CD4-positive, alpha-beta T cell treated with Interferon alpha-2 for 1 hour (primary cell): ENCODE measurements at places on chromosomes 5 and 9.

- no peak for DNase-seq
These were observed 104.6 kb downstream of the MSX2 start for GRCh38 chr5:174828804-174829510.

DNA sequence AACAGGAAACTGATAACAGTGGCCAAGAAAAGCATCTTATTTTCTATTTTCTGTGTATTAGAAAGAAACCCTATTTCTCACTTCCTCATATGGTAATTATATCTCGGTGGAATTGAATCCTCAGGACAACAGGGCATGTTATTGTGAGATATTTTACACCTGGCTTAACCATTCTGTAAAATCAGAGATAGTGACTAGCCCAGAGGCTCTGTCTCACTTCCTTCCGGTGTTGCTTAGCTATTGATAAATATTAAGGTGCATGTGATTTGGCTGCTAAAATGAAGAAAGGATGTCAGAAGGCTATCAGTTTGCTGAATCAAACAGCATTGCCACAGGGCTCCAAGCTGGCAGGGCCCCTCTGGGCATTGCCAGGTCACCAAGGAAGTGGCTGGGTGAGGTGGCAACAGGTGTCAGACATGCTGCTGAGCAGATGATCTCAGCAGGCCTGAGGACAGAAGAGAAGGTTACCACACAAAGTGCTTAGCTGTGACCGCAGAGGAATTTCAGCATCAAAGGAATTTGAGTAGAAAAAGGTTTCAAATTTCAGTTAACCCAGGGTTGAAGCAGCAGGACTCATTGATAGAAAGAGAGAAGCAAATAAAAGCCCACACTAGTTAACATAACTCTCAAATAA is 330.7 kb downstream of the PDE4D start:
- peak; percentile 5 for DNase-seq

DNA sequence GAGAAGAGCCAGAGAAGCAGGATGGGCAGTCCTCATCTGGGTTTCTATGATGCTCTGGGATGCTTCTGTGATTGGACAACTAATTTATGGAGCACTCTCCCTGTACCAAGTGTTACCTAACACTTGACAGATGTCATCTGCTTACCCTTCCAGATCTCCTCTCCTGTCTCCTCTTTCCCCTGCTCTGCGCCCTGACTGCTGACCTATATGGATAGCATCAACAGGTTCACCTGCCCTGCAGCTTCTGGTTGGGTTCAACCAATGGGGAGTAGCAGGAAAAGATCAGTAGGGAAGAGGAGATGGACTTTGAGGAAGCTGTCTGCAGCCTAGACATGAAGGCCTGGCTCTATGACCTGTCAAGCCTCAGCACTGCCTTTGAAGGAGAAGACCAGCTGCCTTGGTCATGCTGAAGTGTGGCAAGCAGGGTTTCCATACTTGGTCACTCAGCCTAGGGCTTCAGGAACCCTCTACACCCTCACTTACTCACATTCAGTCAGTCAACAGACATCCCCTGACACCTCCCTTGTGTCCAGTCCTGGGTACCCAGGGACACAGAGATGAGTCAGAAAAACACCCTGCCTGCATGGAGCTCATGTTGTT is 11.3 kb upstream of the P4HA2 start:
- no peak for DNase-seq

DNA sequence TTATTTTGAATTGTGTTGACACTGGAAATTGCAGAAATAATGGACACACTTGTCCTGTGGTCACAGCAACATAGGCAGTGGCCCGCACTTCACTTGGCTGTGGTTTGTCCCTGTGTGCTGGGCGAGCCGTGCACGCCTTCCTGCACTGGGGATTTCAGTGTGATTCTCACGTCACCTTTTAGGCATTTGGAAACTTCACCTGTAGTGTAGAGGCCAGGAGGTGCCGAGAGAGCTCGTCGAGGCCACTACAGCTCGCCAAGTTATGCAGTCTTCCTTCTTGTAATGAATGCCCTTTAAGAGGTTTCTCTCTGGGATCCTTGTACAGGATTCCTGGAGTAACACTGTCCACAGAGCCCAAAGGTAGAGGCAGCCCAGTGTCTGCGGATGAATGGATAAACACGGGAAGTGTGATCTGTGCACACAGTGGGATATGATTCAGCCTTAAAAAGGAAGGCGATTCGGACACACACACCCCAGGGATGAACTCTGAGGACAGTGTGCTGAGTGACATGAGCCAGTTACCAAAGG is 14.7 kb downstream of the TRAF2 start:
- DNase-seq: no peak

- DNase-seq: no peak
These were observed 103.3 kb upstream of the HMHB1 start for GRCh38 chr5:143708672-143709071.

- no peak for DNase-seq
These were observed 23.6 kb downstream of the RNF145 start for GRCh38 chr5:159185773-159186172.

DNA sequence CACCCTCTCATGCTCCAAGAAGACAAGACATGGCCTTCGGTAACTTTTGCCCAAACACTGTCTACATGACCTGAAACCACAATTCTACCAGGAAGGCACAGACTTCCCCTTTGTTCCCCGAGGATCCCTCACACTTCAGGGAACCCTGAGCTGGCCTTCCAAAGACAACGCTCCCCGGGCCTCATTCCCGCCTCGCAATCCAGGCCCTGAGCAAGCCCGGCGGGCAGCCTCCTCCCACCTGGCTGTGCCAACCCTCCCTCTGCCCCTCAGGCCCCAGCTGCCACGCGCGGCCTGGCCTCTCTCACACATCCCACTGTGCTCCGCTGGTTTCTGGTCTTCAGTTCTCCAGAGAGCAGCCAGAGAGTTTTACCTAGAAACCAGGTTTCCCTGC is 7.3 kb downstream of the QSOX2 start:
- DNase-seq: no peak

- no peak for DNase-seq
These were observed 127.7 kb upstream of the PRLR start for GRCh38 chr5:35357973-35358372.

DNA sequence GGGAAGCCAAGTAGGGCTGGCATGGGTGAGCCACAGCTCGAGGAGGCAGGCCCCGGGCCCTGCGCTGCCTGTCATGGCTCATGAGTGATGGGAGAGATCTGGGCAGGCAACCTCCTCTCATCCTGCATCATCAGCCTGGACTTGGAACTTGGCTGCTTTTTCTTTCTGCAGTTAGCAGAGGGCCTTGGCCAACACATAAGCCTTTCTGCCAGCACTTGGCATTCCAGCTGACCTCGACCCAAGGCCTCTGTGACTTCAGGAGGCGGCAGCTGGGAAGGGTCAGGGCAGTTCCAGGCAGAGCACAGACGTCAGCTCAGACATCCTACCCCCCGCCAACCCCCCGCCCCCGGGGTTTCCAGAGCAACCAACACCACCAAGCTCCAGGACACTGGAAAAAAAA is 7.6 kb downstream of the S1PR3 start:
- DNase-seq: no peak

- DNase-seq: no peak
These were observed 54.8 kb upstream of the ANGPTL2 start for GRCh38 chr9:127177231-127177630.

DNA sequence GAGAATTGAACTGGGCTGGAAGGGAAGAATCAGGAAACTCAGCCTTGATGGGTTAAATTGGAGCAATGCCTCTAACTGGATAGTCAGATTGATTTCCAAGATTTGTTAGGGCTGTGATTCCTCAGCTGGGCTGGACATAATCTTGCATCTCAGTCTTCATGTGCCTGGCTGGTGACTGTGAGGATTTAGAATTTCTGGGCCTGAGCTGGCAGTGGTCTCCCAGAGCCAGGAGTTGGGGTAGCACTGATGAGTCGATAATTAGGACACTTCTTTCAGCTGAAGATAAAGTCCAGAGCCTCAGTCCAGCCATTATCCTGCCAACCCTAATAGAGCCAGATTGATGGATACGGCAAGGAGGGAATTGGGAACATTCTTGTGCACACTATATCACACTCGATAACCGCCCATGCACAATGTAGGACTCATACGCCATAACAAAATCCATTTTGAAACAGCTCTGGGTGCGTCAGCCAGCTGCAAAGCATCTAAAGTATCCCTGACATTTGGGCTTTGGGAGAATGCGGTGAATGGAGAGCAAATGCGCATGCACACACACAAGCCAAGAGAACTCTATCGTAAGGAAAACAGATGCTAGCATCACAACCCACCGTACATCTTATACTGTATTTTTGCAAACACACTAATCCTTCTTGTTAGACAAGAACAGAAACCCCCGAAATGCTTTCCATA is 405.1 kb upstream of the KLF4 start:
- no peak for DNase-seq

DNA sequence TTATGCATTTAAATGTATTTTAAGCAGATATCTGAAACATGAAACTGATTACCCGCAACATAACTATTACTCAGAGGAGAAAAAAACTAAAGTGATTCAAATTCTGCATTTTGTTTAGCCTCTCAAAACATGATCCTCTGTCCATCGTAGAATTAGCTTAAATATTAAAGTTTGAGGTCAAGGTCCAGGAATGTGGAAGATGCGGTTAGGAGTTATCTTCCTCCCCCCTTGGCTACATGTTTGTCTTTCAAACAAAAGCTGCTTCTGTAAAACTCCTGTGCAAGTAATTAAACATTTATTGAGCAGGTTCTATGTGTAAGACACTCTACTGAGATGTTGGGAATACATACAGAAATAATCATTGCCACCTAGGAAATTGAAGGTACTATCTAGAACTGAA is 175.0 kb upstream of the ISL1 start:
- no peak for DNase-seq

DNA sequence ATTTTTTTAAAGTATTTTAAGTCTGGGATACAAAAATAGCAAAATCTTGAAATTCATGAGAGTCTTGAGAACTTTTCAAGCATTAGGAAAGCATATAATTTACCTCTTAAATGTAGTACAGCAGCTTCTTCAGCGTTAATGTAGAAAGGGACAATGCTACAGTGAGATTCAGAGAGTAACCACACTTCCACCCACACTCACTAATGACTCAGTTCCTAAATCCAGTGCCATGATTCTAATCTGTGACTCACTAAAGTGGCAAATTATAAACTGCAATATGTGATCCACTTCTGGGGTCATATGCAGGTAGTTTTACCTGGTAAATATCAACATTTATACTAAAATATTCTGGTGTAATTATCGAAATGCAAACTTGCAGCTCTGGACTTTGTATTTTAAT is 434.5 kb upstream of the TUSC1 start:
- no peak for DNase-seq

- no peak for DNase-seq
These were observed 75.3 kb upstream of the TBCA start for GRCh38 chr5:77851176-77852067.

GRCh38 chr5:74616236-74617146 is 24.0 kb downstream of the ENC1 start:
- DNase-seq: no peak

DNA sequence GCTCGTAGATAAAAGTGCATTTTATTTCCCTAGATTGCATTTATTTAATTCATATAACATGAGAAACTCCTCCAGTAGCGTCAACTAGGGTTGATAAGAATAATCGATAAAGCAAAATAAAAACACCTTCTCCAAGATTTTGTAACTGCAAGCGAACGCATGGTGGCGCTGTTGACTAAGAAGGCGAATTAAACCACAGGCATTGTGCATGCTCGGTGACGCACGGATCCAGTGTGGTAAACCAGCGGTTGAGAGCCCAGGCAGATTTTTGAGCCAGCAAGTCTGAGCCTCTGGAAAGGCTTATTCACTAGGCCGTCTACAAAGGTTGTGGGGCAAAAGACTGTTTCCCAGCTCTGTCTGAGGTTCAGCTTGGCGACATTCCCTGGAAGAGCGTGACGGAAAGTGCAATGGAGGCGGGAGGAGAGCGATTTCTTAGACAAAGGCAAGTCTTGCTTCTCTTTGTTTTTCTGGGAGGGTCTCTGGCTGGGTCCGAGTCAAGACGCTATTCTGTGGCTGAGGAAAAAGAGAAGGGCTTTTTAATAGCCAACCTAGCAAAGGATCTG is at the start of gene PCDHB3:
Gene PCDHB3, plus strand, starts transcription at position 231 of the 563 bp plus-strand sequence. Its CDS starts 177 bp downstream, at position 408.
- no peak for DNase-seq

- DNase-seq: no peak
These were observed 91.1 kb upstream of the TBCA start for GRCh38 chr5:77867194-77867691.

- peak; percentile 31 for DNase-seq
These were observed 103.2 kb downstream of the PDE4D start for GRCh38 chr5:59790376-59790775.

DNA sequence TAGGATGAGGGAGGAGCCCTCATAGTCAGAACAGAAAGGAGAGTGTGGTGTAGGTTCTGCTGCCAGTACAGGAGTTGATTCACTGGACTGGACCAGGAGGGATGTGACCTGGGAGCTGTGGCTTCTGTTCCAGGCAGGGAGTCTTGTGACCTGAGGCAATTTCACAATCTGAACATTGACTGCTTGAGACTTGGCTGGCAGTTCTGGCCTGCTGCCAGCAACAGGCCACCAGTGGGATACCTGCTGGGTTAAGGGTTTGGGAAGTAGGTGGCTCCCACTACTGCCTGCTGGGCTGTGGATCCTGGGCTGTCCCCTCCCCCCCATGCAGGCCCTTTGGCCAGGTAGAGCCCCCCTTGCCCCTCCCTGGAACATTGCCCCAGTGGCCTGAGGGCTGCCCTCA is 268.6 kb upstream of the ARRDC3 start:
- no peak for DNase-seq

DNA sequence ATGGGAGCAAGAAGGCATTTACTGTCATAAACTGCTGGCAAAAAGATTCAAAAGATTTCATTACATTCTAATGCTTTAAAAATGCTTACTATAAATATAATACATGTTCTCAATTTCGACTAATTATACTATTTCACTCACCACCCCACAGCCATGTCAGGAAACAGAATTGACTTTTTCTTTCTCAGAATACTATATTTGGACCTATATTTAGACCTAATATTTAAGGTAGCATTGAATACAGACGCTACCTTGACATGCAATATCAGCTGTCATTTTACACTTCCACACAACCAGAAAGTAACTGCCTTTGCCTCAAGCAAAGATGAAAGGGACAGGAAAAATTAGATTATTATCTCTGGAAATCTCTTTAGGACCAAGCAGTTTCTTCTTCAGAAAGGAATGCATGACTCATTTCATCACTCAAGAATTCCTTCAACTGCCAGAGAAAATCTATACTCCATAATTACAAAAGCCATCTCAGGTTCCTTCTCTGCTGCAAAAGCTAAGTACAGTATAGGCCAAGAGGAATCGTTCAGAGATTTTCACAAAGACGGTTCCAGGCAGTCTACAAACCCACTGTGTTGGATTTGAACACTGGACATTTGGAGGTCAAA is 11.8 kb upstream of the UBE2QL1 start:
- no peak for DNase-seq

- DNase-seq: no peak
These were observed 127.7 kb upstream of the C9orf72 start for GRCh38 chr9:27701016-27701415.
